Left hindlimb (tissue), 1 donor: ENCODE measurements at places on chromosomes 11 and 22.

DNA sequence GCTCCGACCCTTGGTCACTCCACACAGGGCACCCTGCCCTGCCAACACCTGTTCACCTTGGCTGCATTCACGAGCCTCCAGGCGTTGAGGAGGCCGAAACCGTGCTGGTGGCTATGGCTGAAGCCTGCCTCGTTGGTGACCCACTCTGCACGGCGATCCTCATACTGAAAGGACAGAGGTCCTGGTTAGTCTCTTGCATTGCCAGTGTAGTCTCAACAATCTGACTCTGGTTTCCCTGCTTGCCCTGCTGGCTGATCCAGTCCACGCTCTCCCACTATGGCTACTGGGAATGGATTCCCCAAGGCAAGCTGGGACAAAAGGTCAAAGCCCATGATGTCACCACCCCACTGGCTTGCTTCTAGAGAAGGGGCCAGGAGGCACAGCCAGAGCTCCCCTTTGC lies 12.9 kb downstream of the PCSK7 start:
- no peak for DNase-seq

DNA sequence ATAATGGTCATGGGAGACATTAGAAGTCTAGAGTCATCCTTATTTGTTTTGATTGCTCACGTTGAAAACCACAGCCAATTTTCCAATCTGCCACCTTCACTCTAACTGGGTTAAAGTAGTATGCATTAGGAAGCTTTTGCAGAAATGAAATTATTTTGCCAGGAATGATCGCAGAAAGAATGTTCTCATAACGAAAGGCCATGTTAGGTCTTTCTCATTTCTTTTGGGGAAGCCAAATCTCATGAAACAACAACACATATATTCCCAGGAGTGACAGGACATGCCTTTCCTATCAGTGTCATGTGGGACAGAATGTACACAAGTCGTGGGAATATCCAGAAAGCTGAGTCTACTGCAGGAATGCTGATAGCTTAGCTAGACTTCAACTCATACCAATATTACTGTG lies 386.3 kb downstream of the AASDHPPT start:
- DNase-seq: no peak

GRCh38 chr11:65386307-65387140 lies at the start of gene FRMD8:
FRMD8 (plus strand) TSS chr11:65386637; CDS start chr11:65387037, 400 bp downstream.
- peak; percentile 91 for DNase-seq

GRCh38 chr11:34634694-34635062 lies 13.8 kb downstream of the EHF start:
- no peak for DNase-seq

GRCh38 chr11:84514436-84514835 lies 1112.7 kb downstream of the DLG2 start:
- no peak for DNase-seq

DNA sequence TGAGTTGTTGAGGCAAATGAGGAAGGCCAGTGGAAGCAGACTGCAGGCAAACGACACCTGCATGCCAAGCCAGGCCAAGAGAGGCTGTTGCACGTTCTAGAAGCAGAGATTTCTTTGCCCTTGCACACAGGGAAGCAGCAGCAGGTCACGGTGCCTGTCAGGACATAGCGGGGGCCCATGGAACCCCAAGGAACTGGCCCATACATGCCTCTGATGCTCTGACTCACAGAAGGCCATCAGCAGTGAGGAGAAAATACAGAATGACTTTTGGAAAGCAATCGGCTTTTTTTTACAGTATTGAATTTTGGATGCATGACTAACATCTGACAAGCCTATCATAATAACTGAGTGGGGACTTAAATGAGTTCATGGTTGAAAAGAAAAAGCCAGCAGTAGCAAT lies 123.9 kb downstream of the MPPED1 start:
- DNase-seq: no peak

- DNase-seq: no peak
Observed at GRCh38 chr11:15967966-15968365, 388.4 kb downstream of the SOX6 start.

DNA sequence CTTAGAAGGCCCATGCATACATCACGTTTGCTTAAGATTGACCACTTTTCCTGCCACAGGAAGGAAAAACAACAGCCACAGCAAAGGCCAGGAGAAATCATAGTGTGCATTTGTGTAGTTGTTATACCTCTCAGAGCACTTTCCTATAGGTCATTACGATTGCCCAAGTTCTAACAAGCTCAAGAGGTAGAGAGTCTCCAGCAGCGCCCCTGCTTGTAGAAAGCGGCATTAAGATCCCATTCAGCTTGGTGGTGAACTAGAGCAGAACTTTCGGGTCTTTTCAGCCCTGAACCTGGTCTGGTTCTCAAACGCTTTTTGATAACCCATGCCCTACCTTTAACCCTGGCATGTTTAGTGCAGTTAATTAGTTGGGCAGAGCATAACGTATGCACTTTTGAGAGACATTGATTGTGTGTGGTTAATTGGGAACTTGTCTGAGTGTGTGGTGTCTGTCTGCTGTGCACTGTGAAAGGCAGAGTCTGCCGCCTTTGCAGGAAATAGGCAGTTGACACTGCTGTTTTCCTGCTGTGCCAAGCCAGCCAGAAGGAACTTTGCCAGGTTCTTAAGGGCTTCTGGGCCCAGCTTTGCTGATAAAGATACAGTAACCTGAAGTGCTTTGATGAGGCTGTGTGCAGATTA lies 109.9 kb upstream of the CLMP start:
- DNase-seq: no peak

DNA sequence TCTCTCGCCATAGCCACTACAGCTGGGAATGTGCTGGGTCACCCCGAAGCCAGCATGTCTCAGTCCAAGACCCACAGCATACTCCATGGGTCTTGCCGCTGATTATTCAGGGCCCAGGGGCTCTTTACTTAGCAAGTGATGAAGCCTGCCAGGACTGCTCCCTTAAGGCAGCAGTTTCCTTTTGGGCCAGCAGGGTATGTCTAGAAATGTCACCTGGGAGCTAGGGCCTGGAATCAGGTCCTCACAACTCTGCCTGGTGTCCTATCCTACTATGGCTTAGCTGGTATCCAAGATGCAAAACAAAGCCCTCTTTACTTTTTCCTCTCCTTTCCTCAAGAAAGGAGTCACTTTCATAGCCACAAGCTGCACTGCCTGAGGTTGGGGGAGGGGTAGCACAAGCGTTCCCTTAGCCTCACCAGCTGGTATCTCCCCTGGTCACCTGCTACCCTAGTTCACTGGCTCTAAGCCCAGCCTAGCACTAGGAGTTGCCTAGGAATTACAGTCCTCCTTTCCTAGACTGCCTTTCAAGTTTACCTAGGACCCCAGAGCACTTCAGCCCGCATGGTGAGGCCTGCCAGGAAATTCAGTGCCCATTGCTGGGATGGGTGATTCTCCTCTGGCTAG lies 22.6 kb upstream of the NCR3LG1 start:
- no peak for DNase-seq

- no peak for DNase-seq
Observed at GRCh38 chr11:126753990-126754389, 246.6 kb downstream of the KIRREL3 start.

- no peak for DNase-seq
Observed at GRCh38 chr11:25566298-25567200, 765.4 kb upstream of the ANO3 start.

- no peak for DNase-seq
Observed at GRCh38 chr11:92308366-92308765, 83.7 kb downstream of the FAT3 start.

- peak; percentile 83 for DNase-seq
Observed at GRCh38 chr11:44950625-44951476, at the start of gene TP53I11. TP53I11 (minus strand) TSS chr11:44950883; CDS start chr11:44938335, 12,548 bp downstream.

DNA sequence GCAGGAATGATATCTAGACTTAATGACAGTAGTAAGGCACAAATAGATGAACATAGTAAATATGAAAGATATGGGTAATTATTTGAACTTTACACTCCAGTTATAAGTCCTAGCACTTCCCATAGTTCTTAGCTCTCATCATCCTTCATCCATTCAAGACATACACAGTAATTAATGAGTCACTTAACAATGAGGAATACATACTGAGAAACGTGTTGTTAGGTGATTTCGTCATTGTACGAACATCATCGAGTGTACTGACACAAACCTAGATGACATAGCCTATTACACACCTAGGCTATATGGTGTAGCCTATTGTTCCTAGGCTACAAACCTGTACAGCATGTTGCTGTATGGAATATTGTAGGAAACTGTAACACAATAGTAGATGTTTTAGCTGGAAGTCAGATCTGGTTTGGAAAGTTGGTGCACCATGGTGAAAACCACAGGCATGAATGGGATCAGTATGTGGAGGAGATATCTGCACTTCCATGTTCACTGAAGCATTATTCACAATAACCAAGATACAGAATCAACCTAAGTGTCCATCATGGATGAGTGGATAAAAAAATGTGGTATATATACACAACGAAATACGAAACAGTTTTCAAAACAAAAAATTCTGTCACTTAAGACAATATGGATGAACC lies 229.9 kb upstream of the PITPNB start:
- no peak for DNase-seq

GRCh38 chr11:77155082-77155475 lies 27.0 kb downstream of the MYO7A start:
- DNase-seq: no peak

- DNase-seq: no peak
Observed at GRCh38 chr11:127815331-127815730, 772.0 kb downstream of the ETS1 start.

- DNase-seq: no peak
Observed at GRCh38 chr11:14669958-14670357, 26.4 kb downstream of the PDE3B start.

DNA sequence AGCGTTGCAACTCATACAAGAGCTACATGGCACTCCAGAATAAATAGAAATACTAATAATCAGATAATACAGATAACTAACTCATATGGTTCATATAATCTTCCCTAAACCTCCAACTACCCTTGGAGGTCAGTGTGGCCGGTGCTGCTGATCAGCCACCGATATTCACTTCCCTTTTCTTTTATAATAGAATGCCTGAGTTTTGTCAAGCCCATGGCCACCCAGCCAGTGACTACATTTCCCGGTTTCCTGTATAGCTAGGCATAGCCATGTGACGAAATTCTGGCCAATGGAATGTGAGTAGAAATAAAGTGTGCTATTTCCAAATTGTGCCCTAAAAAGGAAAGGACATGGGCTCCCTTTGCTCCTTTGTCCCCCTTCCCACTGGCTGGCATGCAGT lies 5.9 kb upstream of the CAT start:
- no peak for DNase-seq

DNA sequence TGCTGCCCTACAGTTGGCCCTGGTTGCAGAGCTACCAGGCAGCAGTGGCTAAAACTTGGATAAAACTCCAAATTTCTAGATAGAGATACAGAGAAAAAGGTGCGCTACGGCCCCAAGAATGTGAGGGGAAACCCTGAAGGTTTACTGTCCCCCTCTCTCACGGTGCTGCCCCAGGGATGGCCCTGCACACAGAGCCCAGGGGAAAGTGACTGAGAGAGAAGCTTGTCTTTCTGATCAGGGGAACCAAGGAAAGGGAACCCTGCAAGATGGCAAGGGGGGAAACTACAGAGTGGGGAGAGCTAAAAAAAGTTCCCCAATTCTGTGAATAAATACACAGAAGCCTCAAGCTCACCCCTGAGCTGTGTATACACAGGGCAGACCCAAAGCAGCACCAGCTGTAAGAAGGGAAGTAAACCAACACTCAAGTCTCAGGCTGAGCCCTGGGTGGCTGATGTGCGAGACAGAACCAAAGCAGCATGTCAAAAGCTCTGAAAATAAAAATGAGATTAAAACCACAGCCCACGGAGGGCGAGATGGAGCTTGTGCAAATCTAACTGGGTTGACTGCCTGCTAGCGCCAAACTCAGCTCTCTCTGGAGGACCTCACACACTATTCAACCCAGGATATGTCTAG lies 22.1 kb downstream of the GNB1L start:
- DNase-seq: no peak

DNA sequence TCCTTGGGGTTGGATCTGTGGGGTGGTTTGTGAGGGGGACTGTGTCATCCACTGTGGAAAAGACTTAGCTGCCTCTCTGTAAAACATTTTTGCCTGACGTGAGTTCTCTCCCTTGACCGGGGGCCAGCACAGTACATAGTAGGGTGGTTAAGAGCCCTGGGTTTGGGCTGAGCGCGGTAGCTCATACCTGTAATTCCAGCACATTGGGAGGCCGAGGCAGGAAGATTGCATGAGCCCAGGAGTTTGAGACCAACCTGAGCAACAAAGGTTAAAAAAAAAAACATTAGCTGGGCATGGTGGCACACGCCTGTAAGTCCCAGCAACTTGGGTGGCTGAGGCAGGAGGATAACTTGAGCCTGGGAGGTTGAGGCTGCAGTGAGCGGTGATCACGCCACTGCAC lies 74.7 kb upstream of the WNT7B start:
- no peak for DNase-seq

GRCh38 chr11:48124880-48125279 lies 91.7 kb upstream of the OR4B1 start:
- DNase-seq: no peak

DNA sequence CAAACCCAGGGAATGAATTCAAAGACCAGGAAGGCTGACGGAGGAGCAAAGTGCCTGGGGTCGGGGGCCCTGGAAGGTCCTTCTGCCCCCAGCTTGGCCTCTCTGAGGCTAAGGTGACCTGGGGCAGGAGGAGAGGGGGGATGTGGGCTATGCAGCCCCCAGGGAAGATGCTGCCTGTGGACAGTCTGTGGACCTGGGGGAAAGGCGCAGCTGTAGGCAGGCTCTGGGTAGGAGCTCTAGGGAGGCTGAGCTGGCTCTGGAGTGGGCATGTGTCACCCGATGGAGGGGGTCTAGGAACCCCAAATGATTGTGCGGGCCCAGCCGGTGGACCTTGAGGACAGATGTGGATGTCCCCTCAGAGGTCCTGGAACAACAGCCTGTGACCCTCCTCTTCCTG lies 42.8 kb downstream of the WNT7B start:
- DNase-seq: no peak

DNA sequence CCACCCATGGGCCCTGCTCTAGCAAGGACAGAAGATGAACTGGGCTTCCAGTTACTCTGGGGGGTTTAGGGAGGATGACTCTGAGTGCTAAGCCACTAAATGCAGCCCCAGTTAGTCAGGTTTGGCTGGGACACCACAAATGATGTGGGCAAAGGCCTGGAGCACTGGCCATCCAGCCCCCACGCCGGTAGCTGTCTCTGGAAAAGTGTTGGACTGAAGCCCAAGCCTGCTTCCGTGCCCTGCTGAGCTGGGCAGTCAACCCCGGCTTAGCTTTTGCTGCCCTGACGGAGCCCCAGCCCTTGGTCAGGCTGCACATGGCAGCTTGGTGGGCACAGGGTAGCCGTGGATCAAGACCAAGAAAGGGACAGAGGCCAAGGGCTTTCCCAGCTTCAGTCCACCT lies 5.7 kb upstream of the GSTP1 start:
- DNase-seq: no peak

GRCh38 chr22:31561238-31561887 lies 65.0 kb downstream of the SFI1 start:
- peak; percentile 76 for DNase-seq

DNA sequence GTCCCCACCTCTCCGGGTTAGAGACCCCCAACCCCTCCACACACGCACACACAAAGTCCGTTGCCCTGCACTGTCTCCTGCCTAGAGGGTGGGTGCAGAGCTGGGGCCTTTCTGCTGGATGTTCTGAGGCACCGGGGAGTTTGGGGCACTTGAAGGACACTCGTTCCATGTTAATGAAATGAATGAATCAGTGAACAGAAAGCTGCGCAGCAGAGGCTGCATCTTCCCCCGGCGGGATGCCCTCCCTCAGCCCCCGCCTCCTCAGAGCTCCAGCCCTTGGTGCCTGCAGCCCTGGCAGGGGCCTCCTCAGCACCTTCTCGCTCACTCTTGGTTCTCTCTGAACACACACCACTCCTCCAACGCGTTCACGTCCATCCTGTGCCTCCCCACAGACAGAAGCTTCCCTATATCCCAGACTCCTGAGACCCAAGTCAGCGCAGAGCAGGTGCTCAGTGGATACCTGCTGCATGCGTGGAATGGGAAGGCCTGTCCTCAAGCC lies 611.9 kb downstream of the TBC1D22A start:
- no peak for DNase-seq
